Activated naive CD8-positive, alpha-beta T cell treated with anti-CD3 and anti-CD28 coated beads, Interleukin-2, amount 10 ng/mL, durations not matched to agents 7 days and 5 days (primary cell): ENCODE measurements at places on chromosomes 13 and 19. TPM values are rescaled to one million over a fixed set of nuclear protein-coding genes. Genes with fewer than 3 reads are reported as not detected.
A peak's percentile ranks its signal among the peaks of the same experiment; 100 is the strongest.

NFIX gene
- 2.5 TPM for total RNA-seq

DNA sequence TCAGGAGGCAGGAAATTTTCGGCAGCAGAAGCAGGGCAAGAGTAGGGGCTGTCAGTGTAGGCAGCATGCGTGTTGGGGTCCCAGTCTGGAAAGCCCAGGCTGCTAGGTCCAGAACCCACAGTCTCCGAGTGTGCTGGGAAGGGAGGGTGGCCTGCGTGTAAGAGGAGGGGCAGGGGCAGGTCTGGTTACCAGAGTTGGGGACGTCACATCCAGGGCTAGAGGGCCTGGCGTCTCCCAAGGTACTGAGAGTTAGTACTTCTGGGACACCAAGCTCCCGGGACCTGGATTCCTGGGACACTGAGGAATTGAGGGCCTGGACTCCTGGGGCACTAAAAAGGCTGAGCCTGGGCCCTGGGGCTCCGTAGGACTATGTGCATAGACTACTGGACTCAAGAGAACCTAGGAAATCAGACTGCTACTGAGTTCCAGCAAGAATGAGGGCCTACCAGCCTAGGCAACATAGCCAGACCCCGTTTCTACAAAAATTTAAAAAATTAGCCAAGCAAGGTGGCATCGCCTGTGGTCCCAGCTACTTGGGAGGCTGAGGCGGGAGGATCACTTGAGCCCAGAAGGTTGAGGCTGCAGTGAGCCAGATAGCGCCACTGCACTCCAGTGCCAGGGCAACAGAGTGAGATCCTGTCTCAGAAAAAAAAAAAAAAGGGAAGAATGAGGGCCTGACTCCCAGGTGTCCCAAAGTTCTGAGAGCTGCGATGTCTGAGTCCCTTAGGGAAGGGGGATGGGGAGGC, 2.5 kb downstream of the NFKBID start:
- DNase-seq = no peak

ERFL gene
- 4.3 TPM for total RNA-seq

ZNF837 gene
- 3.5 TPM for total RNA-seq

PRR36 gene
- 0.78 TPM for total RNA-seq

GRCh38 chr19:13097463-13098258, 5.0 kb downstream of the LYL1 start:
- no peak for DNase-seq

DNA sequence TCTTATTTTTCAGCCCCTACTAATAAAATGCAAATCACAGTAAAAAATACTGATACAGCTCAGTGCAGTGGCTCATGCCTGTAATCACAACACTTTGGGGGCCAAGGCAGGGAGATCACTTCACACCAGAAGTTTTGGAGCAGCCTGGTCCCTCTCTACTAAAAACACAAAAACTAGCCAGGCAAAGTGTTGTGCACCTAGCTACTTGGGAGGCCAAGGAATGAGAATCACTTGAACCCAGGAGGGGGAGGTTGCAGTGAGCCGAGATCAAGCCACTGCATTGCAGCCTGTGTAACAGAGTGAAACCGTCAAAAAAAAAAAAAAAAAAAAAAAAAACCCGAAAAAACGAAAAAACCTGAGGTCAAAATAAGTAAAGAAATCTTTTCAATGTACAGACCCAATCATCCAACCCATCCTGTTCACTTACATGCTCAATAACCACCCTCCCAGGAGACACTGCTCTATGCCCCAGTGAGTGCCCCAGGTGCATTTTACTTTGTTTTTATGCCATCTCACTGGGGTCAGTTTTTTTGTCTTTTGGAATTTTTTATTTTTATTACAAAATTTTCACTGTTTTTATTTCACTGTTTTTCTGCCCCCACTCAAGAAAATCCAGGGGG, 107.0 kb downstream of the ZNF486 start:
- DNase-seq = no peak

DNA sequence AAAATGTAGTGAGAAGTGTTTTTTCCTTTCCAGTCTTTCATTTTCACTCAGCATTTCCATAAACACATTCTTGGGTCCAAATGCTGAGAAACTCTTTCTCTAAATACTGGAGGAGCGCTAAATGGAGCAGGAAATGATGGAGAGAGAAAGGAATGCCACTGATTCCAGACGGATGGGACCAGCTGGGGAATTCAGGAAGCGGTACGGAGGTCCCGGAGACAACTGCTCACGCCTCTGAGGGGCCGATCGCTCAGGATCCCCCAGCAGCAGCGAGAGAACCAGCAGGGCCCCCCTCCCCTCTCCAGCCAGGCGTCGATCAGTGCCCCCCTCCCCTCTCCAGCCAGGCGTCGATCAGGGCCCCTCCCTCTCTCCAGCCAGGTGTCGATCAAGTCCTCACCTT, 13.2 kb downstream of the RASA3 start:
- no peak for DNase-seq

ERICH6B gene
- total RNA-seq = not detected

LILRA1 gene
- total RNA-seq = not detected

LYL1 gene
- 3.7 TPM for total RNA-seq

- no peak for DNase-seq
Observed at GRCh38 chr19:58296104-58296503, 9.1 kb upstream of the ERVK3-1 start.

- no peak for DNase-seq
Observed at GRCh38 chr19:31175564-31176348, 173.5 kb downstream of the TSHZ3 start.

- no peak for DNase-seq
Observed at GRCh38 chr13:110925023-110925612, 10.2 kb upstream of the ANKRD10 start.

DNA sequence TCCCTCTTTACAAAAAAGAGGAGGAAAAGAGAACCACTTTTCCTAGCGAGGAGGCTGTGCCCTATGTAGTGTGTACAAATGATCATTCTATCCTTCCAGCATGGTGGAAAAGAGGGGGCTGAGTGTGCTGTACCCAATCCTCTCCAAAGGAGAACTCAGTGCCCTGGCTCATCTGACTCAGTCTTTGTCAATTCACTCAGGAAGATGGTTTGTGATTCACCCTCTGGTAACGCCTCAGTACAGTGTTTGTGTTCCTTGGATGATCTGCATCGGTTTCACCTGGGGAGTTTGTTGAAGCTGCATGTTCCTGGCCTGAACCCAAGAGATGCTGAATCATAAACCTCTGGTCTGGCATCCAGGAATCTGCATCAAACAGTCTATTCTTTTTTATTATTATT, 18.3 kb upstream of the ENOX1 start:
- DNase-seq = no peak

- DNase-seq = no peak
Observed at GRCh38 chr13:73372666-73373627, 314.1 kb downstream of the KLF5 start.

GRCh38 chr19:33443638-33444561, 70.4 kb downstream of the CEBPG start:
- no peak for DNase-seq

DNA sequence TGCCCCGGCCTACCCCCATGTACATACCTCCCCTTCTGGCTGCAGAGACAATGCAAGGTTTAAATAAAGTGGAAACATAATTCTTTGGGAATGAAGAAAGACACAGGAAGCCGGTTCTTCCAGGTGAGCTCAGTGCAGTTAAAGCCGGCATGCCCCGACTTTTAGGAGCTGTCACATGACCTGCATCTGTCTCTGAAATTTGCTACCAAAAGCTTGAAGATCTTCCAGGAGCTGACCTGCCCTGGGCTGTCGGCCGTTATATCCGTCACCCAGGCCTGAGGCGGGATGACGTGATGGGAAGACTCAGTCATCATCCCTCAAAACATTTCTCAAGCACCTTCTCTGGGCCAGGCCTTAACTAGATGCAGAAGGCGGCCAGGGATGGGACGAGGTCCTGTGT, 10.3 kb downstream of the RAB8A start:
- DNase-seq = no peak

DNA sequence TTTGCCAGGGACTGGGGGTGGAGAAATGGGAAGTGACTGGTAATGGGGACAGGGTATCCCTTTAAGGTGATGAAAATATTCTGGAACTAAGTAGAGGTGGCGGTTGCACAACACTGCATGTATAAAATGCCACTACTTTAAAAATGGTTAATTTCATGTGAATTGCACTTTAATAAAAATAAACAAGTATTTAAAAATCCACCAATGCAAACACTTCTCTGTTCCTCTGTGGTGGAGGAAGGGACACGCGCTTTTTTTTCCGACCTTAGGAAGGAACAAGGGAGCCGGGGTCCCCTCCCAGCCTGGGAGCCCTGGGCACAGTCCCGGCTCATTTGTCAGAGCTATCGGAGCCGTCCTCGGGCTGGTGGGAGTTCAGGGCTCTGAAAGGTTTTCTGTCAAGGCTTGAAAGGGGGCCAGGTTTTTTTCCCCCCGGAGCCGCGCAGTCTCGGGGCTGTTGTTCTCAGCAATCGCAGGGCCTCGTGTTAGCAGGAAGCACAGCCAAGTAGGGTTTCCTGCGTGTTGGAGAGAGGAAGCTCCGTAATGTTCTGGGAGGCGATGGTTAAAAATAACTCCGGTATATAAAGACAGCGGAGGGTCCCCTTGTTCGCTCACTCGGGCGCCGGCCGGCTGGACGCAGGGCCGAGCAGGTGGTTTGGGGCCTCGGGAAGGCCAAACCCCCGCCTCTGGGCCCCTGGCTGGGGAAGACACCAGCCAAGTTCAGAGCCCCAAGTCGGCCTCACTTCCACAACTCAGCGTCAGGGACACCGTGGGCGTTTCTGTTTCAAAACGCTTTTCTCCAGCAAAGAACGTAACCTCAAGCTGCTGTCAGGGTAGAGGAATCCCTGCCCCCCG, 41.2 kb upstream of the KLF2 start:
- DNase-seq = peak; percentile 45

GRCh38 chr13:106133025-106133424, 402.4 kb downstream of the EFNB2 start:
- no peak for DNase-seq

GRCh38 chr19:42108527-42109389, 23.5 kb downstream of the POU2F2 start:
- DNase-seq = peak; percentile 87
